Smooth muscle cell of the brain vasculature (primary cell): ENCODE measurements at places on chromosomes 12 and 14.

DNA sequence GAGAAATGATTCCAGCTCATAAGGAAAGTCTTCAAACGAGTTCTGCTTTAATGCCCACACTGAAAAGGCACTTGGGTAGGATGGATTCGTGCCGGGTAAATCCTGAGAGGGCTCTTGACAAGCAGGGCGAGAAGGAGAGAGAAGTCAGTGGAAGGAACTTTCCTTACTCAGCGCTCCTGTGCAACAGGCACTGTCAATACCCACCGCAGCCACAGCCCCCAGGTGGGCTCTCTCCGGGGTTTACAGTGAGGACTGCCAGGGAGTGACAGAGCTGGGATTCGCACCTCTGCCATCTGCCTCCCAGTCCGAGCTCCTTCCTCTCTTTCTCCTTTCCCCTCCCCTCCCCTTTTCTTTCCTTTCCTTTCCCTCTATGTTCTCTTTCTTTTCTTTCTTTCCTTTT, 118.7 kb downstream of the BEGAIN start:
- no peak for DNase-seq

DNA sequence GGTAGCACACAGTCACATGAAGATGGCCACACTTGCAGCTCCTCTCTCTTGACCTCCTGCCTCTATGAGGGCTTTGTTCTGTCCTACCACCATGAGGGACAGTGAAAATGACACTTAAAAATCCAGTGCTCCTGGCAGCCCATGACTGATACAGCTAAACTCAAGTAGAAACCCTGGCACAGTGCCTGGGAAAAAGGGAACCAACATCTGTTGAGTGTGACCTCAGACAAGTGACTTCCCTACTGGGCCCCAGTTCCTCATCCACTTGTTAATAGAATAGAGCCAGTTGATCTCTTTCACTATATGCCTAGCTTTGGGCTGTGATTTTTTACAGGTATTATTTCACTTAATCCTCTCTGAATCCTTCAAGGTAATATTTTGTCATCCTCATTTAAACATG, 4.8 kb downstream of the GUCY2C start:
- DNase-seq, result no peak

DNA sequence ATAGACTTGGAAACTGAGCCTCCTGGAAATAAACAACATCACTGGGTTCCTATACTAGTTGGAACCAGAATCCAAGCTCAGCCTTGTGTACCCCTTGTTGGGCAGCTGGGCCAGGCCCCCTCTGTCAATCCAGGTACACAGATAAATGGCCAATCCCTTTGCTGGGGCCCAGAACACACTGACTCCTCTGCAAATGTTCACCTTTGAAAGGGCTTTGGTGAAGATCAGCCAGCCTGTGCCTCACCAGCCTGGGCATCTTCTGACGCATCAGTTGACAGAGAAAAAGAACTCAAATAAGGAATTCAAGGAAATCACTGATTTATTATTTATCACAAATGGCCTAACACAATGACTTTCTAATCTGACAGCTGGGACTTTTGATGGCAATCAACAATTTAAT, 1090.2 kb downstream of the BCL11B start:
- DNase-seq, result no peak

GRCh38 chr14:34883954-34884353, 8.8 kb upstream of the BAZ1A start:
- no peak for DNase-seq

DNA sequence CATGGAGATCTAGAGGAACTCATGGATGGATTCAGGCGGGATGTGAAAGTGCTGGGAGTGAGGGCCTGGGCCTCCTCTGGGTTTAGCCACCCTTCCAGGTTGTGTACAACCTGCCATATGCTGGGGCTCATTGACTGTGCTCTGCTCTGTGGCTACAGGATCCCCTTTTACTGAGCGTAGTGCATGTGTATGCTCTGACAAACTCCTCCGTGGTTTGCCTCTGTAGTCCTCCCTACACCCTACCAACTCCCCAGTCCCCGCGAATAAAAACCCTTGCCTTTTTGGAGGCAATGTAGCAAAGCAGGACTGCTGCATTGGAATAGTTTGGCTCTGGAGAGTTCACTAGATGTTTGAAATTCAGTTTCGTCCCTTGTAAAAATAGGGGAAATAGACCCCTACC, 17.4 kb downstream of the JDP2 start:
- no peak for DNase-seq

- DNase-seq, result no peak
These were observed 3.4 kb downstream of the DHH start for GRCh38 chr12:49091056-49091835.

DNA sequence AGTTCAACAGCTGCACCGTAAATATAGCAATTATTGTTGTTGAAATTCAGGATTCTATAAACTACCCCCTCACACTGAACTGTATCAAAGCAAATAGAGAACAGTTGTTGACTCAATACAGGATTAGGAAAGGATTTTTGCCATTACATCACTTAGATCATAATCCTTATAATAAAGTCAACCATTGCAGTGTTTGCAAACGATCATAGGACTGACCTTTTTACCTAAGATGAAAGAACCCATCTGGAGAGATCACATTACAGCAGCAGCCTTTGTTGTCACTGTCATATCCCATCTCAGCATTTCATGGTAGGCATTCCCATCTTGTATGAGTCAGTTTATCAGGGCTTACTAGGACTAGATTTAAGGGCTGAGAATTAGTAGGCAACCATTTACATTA, 96.1 kb downstream of the IPO8 start:
- DNase-seq, result no peak

- DNase-seq, result no peak
These were observed 174.4 kb downstream of the ALG10B start for GRCh38 chr12:38490941-38491340.

DNA sequence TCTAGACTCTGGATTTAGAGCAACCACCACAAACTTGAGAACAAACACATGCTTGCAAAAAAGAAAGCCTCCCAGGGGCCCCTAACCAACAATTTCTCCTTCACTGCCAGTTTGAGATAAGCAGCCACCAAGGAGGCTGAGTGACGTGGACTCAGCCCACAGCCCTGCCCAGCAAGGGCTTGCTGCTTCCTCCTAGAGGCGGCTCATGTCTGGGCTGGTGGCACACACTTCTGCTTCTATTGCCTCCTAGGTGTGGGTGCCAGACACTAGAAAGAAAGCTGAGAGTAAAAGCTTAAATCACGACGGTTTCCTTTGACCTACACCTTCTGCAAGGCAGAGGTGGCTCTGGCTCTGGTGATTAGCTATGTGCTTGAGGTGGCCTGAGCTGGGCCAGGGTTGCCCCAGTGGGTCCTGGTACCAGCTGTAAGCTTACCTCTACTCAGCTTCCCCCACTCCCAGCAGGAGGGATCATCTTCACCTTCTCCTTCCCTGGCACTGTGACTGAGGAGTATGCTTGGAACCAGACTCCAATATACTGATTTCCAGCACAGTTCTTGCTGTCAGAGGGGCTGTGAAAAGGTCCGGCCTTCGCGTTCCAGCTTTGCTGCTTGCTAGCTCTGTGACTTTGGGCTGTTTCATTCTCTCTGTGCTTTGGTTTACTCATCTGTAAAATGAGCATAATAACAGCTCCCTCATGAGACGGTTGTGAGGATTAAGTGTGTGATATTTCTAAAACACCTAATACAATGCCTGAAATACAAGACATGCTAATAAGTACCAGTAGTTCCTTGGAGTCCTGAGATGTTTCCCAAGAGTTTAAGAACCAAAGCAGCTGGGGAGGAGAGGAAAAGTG, 89.7 kb upstream of the PARP11 start:
- DNase-seq, result no peak

DNA sequence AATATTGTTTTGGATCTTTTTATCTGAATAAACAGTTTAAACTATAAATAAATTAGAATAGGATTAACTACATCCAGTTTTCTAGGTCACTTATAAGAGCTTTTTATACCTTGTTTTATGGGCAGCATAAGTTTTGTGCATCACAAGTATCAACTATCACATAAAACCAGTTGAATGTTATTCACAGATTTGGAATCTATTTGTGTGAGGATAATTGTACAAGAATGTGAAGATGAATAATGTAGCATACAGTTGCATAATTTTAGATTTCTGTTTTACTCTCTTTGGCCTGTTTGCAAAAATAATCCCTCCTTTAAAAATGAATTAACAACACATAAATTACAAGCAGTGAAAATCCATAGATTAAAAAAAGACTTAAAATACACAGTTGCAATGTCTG, 88.8 kb downstream of the SCFD1 start:
- DNase-seq, result no peak

DNA sequence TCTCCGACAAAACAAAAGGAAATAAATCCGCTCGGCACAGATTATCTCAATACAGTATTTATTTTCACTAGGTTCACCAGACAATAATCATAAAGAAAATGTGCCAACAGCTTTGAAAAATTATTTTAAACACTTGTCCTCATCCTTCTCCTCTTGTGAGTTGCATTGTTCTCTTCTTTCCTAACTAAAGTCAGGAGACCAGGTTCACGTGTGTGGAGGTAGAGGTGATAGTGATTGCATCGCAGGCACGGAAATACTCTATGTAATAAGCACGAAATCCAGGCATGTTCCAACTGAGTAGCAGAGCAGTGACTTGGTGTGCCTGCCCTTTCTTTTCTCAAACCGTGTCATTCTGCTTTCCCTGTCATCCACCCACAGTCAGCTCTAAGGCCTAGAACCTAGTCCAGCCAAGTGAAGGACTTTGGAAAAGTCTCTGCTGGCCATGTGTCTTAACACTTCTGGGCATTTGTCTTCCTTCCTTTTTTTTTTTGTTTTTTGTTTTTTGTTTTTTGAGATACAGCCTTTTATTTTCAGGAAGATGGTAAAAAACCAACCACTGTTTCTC, 939 bp upstream of the SEL1L start:
- no peak for DNase-seq

GRCh38 chr12:65609359-65609771, 214.9 kb upstream of the HMGA2 start:
- peak; percentile 70 for DNase-seq

GRCh38 chr14:50830932-50831725, at the start of gene NIN:
NIN (minus strand) TSS chr14:50831162; CDS start chr14:50822056, 9,106 bp downstream.
- DNase-seq, result no peak

DNA sequence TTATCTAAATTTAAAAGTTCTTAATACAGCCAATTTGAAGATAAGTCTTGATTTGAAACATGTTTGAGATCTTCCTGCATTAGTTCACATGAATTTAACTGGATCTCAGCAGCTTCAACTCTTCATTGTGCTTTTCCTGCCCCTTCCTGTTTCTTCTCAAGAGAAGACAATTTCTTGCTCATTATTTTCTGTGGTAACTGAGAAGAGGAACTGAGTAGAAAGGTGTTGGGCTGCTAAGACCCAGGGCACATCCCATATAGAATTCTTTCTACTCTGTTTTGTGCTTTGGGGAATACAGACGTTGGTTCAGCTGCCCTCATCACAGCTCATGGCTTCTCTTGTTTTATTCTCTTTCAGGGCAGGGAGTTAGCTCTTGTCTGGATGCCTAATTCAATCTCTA, 110.2 kb downstream of the SNAPC1 start:
- no peak for DNase-seq

DNA sequence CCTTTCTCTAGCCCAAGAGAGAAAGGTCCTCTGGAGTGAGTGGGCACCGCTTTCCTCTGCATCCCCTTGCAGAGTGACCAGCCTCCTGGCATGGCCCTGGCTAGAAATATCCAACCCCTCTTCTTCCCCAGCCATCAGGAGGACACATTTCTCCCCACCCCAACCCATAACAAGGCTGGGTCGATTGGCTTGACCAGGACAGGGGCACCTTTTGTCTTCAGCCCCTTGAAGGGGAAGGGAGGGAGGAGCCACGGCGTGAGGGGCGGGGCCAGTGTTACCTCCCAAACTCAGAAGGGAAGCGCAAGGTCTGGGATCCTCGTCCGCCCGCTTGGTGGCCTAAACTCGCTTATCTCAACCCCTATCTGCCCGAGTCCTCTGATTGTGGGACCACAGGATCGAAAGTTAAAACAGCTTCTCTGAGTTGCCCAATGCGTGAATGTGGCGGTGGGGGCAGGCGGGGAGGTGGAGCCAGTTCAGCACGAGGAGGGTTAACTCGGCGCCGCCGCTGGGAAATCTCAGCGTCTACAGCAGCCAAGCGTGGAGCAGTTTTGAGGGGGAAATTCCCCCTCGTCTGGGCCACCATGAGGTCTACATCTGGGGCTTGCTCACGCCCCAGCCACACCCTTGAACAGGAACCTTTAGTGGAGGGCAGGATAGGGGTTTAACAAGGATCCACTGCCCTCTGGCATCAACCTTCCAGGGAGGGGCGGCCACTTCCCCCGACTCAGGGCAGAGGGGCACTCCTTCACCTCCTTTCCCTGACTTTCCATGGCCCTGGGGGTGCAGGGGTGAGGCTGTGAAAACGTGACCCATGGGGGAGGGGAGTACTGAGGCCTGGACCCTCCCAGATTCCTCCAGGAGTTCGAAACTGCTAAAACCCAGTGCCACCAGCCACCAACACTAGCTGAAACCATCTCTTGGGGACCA, 795 bp downstream of the STAT6 start:
- no peak for DNase-seq

- DNase-seq, result no peak
These were observed 217.6 kb upstream of the SFSWAP start for GRCh38 chr12:131493068-131493826.

DNA sequence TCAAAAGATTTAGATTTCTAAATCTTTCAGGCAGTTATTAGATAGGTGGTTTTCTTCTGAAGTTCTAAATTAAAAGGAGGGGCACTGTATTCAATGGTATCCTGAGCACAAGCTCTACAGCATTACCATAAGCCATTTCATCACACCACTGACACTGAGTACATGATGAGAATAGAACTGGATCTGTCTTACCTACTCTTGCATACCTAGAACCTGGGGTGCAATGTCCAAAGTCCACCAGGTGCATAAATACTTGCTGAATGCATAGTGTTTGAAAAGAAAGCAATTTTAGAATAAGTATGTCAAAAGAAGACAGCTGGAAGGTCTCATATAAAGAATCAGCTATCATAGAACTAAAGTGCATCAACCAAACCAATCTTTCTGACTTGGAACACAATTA, 85.5 kb upstream of the ACTN1 start:
- DNase-seq, result no peak

GRCh38 chr14:43855556-43855955, 651.5 kb downstream of the FSCB start:
- no peak for DNase-seq

DNA sequence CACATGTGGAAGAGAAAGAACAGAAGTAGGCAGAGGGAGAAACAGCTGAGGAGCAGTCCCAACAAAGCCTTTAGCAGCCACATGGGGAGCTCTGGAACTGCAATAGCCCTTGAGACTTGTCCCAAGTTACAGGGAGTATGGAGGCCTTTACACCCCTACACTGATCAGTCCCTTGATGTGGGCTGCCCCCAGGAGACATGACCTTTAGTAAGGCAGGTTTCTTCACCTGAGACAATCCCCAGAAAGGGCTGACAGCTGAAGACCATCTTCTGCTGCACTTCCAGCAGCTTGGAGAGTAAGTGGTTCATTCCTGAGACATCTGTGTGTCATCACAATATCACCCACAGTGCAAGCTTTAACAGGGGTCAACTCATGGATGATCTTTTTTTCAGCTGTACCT, 8.6 kb upstream of the SNAPC1 start:
- DNase-seq, result no peak

- no peak for DNase-seq
These were observed 33.9 kb downstream of the A2M start for GRCh38 chr12:9081667-9082427.
